ENCODE measurements at places on chromosomes 13 and 19. TPM values are rescaled to one million over a fixed set of nuclear protein-coding genes. Genes with fewer than 3 reads are reported as not detected.

GRCh38 chr13:40682449-40683240 is 16.2 kb upstream of the FOXO1 start:
- no peak overlapping the region for H3K4me3 ChIP-seq
- H3K36me3 ChIP-seq = no peaks in the 10 kb centered on the region
- no peaks in the 10 kb centered on the region for H3K4me1 ChIP-seq

DNA sequence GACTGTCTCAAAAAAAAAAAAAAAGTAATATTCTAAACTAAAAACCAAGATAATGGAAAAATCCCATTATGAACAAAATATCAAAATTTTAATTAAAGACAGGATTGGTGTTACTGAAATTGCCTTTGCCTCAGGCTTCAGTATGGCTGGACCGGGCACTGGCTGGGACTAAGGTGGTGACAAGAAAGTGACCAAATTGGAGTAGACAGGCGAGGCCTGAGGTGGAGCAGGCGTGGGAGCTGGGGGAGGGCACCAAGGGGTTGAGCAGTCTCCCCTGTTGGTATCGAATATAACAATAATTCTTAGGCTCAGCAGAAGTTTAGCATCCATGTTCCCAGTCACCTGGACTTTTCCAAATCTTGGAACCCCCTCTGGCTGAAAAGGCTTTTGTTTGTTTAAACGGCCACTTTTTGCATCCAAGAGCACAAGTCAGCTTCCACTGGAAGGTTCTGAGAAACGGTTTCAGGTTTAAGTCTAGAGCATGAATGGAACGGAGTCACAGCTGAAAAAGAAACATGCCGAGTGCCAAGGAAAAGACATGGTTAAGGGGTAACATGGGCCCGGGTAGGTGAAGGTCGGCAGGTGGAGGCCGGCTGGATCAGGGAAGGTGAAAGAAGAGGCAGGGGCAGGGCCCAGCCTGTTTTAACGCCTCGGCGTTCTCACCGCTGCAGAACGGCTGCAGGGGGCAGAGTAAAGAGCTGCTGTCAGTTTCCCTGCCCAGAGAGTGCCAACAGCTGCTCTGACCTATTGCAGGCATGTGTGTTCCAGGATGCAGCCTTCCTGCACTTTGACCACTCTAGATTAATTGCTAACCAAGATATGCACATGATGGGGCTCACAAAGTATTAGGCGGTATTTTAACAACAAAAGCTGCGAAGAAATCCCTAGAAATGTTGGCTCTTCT is 104.4 kb downstream of the TM9SF2 start:
- peak overlapping the region; percentile 90 for H3K27ac ChIP-seq
- H3K4me1 ChIP-seq = peaks cover 54% of the 10 kb centered on the region
- peak overlapping the region; percentile 90 for H3K4me3 ChIP-seq
- peaks cover 3% of the 10 kb centered on the region for H3K27me3 ChIP-seq
- H3K36me3 ChIP-seq = no peaks in the 10 kb centered on the region

GRCh38 chr13:54593504-54593903 is 1564.9 kb downstream of the OLFM4 start:
- no peak overlapping the region for H3K4me3 ChIP-seq
- H3K27me3 ChIP-seq = no peaks in the 10 kb centered on the region
- no peaks in the 10 kb centered on the region for H3K36me3 ChIP-seq
- H3K4me1 ChIP-seq = no peaks in the 10 kb centered on the region
- H3K27ac ChIP-seq = no peak overlapping the region
- no peak for DNase-seq

- H3K4me1 ChIP-seq = no peaks in the 10 kb centered on the region
- H3K4me3 ChIP-seq = no peak overlapping the region
Observed at GRCh38 chr13:110600261-110600819, 15.0 kb upstream of the NAXD start.

- H3K27ac ChIP-seq = no peak overlapping the region
- H3K27me3 ChIP-seq = peaks cover 2% of the 10 kb centered on the region
- DNase-seq = no peak
- peaks cover 3% of the 10 kb centered on the region for H3K36me3 ChIP-seq
- no peak overlapping the region for H3K4me3 ChIP-seq
Observed at GRCh38 chr19:3655402-3656072, 28.9 kb upstream of the CACTIN start.

DNA sequence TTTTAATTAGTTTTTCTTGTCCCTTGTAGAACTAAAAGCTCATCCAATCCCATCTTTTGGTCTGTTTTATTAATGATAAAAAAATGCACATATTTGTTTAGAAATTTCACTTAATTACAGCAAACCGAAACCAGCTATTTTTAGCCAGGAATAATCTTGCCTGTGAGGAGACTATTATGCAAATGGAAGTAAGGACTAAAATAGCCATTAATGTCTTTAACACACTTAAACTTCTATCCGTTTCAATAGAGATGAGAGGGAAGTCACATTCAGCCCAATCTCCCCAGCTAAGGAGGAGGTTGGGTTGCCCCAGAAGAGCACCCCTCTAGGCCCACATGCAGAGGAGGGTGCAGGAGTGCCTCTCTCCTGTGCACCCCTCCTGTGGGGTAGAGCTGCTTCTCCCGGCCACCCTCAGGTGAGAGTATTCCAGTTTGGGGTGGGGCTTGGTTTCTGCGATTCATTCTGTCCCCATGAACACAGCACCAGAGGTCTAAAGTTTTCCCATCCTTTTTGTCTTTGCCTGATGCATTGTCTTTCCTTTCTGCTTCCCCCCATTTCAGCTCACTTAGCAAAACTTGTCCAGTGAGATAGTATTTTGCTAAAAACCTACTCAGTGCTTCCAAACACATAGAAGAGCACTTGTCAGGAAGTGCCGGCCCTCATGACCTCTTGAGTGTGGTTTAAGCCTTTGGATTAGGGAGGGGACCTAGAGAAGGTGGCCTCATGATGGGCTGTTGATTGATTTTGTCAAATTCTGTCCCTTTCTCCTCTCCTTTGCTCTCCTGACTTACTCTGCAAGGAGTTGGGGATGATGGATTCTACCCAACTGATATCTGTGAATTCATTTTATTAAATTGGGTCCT is 28.2 kb downstream of the FGF9 start:
- H3K27me3 ChIP-seq = peaks cover 10% of the 10 kb centered on the region
- H3K36me3 ChIP-seq = no peaks in the 10 kb centered on the region
- H3K4me1 ChIP-seq = no peaks in the 10 kb centered on the region

GRCh38 chr13:78227709-78228108 is 309.1 kb upstream of the EDNRB start:
- H3K27me3 ChIP-seq = no peaks in the 10 kb centered on the region
- no peaks in the 10 kb centered on the region for H3K36me3 ChIP-seq
- H3K4me1 ChIP-seq = no peaks in the 10 kb centered on the region
- H3K27ac ChIP-seq = no peak overlapping the region

- no peak for DNase-seq
- no peaks in the 10 kb centered on the region for H3K27me3 ChIP-seq
- peaks cover 20% of the 10 kb centered on the region for H3K4me1 ChIP-seq
- peak overlapping the region; percentile 53 for H3K4me3 ChIP-seq
- peak overlapping the region; percentile 28 for H3K27ac ChIP-seq
- H3K36me3 ChIP-seq = no peaks in the 10 kb centered on the region
Observed at GRCh38 chr13:66128692-66129269, 1101.4 kb downstream of the PCDH9 start.

- H3K4me1 ChIP-seq = no peaks in the 10 kb centered on the region
- H3K4me3 ChIP-seq = no peak overlapping the region
- no peaks in the 10 kb centered on the region for H3K27me3 ChIP-seq
- no peak overlapping the region for H3K27ac ChIP-seq
- DNase-seq = no peak
Observed at GRCh38 chr13:82647540-82647939, 1234.7 kb downstream of the SLITRK1 start.

DNA sequence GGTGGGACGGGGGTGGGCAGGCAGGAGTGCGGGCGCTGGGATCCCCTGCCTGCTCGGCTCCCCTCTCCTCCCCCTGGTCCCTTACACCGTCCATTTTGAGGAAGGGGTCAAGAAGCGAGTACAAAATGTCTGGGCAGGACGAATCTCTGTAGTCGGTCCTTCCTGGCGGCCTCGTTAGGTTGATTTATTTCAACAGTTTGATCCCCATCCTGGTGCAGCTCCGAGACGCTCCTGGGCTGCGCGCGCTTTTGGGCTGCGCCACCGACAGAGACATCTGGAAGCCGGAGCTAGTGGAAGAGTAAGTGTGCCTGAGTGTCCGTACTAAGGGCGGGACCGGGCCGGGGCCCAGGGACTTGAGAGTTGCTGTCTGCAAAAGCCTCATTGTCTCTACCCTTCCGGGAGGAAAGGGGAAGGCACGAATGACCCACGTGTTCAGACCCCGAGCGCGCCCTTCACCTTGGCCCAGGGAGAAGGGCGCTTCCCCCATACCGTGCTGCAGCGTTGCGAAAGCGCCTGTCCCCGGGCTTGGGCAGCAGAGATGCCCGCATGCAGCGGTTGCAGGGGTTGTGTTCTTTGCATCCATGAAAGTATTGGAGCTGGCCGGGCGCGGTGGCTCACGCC is 1.8 kb downstream of the ZNF114 start:
- no peaks in the 10 kb centered on the region for H3K36me3 ChIP-seq
- no peak for DNase-seq
- H3K4me3 ChIP-seq = peak overlapping the region; percentile 86
- H3K4me1 ChIP-seq = peaks cover 13% of the 10 kb centered on the region

DNA sequence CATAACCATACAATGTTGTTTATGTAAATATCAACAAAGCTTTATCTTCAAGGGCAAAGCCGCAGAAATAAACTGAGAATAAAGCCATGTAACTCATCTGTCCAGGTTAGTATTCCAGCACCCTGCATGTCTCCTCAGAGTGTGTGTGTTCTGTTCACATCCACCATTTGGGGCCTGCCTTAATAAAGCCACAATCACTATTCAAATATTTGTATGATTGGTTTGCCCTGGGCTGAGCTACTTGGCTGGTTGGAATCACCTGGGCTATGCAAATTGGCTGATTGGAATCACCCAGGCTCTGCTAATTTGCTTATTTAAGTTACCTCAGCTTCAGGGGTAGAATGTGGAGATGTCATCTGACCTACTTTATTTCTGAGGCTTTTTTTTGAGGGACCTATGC is 42.4 kb upstream of the ZNF737 start:
- DNase-seq = no peak
- H3K27me3 ChIP-seq = peaks cover 1% of the 10 kb centered on the region
- H3K4me1 ChIP-seq = no peaks in the 10 kb centered on the region
- peaks cover 6% of the 10 kb centered on the region for H3K36me3 ChIP-seq
- no peak overlapping the region for H3K27ac ChIP-seq

DNA sequence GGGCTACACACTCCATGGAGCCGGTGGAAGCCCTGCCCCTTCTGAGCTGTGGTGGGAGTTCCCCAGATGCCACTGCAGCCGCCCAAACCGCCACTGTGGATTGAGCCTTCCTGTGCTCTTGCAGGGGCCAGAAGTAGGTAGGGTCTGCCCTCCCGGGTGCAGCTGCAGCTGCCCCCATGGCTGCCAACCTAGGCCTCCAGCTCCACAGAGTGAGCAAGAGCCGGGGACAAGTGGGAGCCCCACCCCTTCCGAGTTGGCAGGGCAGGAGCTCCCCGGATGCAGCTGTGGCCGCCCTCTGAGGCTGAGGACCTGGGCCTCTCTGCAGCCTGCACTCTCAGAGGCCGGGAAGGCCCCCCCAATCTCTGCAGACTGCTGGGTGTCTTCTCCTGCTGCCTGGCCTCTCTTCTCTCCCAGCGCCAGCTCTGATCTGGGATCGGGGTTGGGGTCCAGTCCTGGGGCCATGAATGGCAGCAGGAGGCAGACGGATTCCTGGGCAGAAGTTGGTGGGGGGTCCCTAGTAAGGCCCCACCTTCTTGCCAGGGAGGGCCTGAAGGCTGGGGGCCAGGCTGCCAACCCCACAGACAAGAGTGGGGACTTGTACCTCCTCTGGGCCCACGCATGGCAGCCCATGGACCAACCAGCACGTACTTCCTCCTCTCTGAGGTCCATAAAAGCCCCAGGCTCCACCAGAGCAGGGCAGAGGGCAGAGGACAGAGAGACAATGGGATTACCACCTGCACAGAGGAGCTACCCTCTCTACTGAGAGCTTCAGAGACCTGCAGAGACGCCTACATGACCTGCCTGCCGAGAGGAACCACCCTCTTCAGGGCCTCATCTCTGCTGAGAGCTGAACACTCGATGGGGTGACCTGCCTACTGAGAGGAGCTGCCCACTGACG is 28.9 kb downstream of the AP2S1 start:
- peaks cover 31% of the 10 kb centered on the region for H3K4me1 ChIP-seq
- no peaks in the 10 kb centered on the region for H3K36me3 ChIP-seq
- DNase-seq = peak; percentile 39
- no peaks in the 10 kb centered on the region for H3K27me3 ChIP-seq

DNA sequence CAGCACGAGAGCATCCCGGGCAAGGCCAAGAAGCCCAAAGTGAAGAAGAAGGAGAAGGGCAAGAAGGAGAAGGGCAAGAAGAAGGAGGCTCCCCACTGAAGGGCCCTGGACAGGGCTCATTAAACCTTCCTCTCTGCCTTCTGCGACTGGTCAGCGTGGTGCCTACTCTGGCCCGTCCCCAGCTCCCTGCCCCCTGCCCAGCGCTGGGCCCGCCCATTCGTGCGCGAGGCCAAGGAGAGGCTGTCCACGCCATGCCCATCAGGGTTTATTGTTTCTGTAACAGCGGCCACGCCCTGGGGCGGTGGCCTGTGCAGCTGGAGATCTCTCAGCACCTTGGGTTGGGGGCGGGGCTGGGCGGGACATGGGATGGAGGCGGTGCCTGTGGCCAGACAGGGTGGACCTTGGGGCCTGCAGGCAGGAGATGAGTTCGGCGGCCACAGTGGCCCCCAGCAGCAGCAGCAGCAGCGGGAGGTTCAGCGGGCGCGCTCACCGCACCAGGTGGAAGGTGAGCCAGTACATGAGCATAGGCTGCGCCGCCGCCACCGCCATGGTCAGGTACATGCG is 897 bp downstream of the C19orf33 start:
- no peak for DNase-seq
- peaks cover 2% of the 10 kb centered on the region for H3K36me3 ChIP-seq

- DNase-seq = no peak
- H3K27me3 ChIP-seq = peaks cover 5% of the 10 kb centered on the region
- H3K36me3 ChIP-seq = no peaks in the 10 kb centered on the region
- H3K4me3 ChIP-seq = peak overlapping the region; percentile 77
- H3K4me1 ChIP-seq = peaks cover 45% of the 10 kb centered on the region
Observed at GRCh38 chr13:50426927-50427326, 411.7 kb downstream of the KCNRG start.

DNA sequence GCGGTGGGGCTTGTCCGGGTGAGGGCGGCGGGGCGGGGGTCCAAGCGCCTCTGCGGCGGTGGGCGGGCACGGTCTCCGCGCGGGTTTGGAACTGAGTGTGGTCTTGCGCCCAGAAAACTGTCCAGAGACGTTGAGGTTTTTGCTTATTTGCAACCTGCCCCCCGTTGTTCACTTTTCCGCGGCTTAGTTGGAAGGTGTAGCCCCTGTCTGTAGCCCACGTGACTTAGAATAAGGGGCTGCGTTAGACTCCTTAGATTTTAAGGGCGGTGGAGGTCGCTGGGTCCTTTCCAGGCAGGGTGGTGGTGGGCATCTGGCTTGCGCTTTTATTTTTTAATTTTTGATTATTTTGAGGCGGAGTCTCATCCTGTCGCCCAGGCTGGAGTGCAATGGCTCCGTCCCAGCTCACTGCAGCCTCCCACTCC is 748 bp downstream of the RPS15 start:
- peaks cover 11% of the 10 kb centered on the region for H3K36me3 ChIP-seq
- H3K4me1 ChIP-seq = peaks cover 22% of the 10 kb centered on the region
- peak overlapping the region; percentile 94 for H3K27ac ChIP-seq

Gene S1PR5
- 399 TPM for polyA plus RNA-seq

Gene TRIM28
- 36.3 TPM for polyA plus RNA-seq

Gene MTMR6
- 16.2 TPM for polyA plus RNA-seq

Gene FAAP24
- polyA plus RNA-seq = 4.2 TPM

Gene ZNF99
- polyA plus RNA-seq = not detected

Measured in immature natural killer cell (primary cell).